CD4-positive, alpha-beta T cell treated with Interleukin-1 beta for 1 hour (primary cell): ENCODE measurements at places on chromosomes 7 and 10.
A peak's percentile ranks its signal among the peaks of the same experiment; 100 is the strongest.

- no peak for DNase-seq
Observed at GRCh38 chr10:46515793-46516192, 40.7 kb downstream of the GPRIN2 start.

- peak; percentile 26 for DNase-seq
Observed at GRCh38 chr10:17024461-17024860, 105.2 kb downstream of the CUBN start.

- DNase-seq, result no peak
Observed at GRCh38 chr7:135770139-135770710, 21.6 kb upstream of the FAM180A start.

DNA sequence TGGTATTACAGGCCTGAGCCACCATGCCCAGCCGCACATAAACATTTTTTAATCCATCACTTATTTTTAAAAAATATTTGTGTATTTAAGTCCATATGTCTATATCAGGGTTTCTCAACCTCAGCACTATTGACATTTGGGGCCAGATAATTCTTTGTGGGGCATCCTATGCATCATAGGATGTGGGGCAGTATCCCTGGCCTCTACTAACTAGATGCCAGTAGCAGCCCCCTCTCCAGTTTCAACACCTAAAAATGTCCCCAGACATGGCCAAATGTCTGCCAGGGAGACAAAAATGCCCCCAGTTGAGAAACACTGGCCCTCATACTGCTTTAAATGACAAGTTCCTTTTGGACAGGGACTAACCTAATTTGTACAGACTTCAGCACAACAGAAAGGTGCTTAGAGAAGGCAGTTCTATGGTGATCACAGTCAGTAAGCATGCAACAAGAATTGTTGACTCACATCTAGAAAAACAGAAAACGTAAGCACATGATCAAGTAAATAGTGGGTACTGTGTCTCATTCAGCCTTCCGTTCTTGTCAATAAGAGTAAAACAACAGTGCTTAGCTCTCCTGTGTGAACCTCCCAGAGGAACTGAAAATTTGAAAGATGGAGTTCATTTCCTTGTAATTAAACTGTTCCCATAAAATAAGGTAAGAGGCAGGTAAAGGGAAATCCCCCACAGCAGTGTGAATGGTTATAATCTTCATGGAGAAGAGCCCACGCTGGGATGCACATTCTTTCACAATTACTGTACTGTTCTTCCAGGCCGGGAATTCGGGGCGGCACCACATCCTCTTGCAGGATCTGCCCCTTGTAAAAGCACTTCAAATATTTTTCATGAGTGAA lies 17.3 kb upstream of the ADRB1 start:
- no peak for DNase-seq

GRCh38 chr10:11164803-11165590 lies 147.3 kb downstream of the CELF2 start:
- peak; percentile 73 for DNase-seq

DNA sequence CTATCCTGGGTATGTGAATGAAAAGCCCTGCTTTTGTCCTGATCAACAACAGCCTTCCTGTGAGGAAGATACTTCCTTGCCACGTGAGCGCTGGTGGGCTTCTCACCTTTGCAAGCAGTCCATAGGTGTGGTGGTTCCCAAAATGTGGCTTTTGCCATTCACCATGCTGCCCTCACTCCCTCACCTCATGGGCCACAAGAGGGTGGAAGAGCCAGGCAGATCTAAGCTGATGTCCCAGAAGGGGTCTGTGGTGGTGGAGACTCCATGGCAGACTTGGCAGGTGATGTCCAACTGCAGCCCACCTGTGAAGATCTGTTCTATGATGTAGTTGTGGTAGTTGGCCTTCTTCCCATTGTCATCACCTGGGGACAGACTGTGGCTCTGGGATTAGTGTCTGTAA lies 147.4 kb downstream of the BBS9 start:
- DNase-seq, result no peak

DNA sequence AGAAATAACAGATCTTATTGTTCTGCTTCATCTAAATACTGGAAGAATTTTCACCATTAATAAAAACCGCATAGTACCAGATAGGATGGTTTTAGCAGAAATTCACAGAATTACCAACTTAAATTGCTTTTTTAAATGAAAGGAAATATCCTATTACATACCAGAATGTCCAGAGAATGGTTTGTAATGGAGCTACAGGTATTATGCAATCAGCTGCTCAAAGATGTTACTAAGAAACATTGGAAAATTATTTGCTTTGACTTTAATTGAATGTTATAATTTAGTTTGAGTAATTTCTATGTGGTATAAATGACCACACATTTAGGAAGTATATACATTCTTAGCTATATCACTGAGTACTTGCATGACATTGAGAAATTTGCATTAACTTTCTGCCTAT lies 338.3 kb downstream of the ETV1 start:
- no peak for DNase-seq

DNA sequence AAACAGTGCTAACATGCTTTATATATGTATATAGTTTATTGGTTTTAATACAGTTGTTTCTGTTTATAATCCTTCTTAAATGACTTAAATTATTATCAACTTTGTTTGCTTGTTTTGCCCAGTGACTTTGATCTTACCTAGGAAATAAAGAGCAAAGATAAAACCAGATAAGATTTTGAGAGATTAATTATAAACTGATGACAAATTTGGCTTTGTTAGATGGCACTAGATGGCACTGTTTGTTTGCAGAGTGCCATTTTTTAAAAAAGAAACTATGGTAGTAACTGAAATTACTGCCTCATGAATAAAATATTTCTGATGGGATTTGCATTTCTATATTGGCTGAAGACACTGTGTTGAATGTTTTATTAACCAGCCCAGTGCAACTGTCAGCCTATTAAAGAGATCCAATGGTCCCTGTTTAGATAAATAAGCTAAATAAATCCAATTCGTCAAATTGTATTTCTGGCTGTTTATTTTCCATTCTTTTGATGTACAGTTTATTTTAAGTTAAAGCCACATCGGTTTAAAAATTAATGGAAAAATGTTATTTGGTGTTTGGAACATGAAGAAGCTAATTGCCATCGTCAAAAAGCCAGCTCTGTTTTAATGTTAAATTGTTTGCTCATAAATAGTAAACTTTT lies 28.7 kb downstream of the VTI1A start:
- peak; percentile 5 for DNase-seq

DNA sequence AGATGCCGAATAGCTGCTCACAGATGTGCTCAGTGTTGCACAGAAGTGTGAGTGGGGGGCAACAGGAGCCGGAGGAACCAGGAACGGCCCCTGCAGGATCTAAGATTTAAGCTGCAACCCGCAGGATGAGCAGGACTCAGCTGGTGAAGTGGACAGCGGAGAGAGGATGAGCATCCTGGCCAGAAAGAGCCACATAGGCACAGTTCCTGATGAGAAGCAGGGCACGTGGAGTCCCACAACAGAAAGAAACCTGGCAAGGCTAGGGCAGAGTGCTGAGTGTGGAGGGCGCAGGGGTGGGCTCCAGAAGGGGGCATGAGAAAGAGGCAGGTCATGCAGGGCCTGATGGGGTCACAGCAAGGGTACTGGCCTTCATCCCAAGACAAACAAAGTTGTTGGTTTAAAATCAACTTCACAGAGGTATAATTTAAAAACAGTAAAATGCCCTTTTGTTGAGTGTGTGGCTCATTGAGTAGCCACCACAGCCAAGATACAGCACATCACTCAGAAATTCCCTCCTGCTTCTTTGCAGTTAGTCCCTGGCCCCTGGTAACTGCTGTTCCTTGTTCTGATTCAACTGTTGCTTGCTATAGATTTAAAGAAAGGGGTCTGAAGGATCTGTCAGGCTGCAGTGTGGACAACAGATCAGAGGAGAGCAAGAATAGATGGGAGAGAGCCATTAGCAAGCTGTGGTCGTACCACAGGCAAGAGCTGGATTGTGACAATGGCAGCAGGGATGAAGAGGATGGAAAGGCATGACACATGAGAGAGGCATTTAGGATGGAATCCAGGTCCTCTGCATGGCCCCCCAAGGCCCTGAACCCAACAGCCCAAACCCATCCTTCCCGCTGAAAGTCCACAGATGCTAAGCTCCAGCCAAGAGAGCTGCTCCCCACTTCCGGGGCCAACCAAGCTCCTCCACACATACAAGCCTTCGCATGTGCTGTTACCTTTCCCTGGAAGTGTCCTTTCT lies 53.1 kb upstream of the OSBPL3 start:
- DNase-seq, result no peak

DNA sequence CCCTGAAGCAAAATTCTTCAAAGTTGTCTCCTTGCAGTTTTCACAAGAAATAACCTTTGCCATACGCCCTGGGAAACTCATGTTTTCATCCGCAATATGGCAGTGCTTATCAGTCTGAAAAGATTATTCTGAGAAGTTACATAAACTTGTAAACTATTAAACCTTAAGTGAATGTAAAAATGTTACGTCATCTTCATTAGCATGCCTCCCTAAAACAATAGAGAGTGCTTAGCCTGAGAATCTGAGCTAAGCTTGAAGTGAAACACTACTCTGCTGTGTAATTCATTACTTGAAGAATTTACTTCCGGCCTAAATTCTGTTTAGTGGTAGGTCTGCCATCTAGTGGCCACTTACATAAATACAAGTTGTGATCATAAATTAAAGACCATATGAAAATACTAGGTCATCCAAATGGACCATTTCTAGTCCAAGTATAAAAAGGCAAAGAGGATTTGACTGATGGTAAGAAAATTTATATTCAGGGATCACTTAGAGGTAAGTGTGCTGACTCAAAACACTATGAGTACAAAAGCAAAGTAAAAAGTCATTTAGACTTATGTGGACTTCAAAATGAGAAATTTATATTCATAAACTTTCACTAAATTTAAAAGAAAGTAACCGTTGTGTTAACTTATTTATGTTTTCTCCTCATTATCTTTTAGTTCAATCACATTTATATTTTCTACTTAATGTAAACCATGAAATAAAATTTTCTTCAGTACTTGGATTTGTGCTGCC lies 745.1 kb upstream of the LRRTM3 start:
- peak; percentile 48 for DNase-seq

GRCh38 chr7:8906396-8907075 lies 473.1 kb downstream of the NXPH1 start:
- no peak for DNase-seq

DNA sequence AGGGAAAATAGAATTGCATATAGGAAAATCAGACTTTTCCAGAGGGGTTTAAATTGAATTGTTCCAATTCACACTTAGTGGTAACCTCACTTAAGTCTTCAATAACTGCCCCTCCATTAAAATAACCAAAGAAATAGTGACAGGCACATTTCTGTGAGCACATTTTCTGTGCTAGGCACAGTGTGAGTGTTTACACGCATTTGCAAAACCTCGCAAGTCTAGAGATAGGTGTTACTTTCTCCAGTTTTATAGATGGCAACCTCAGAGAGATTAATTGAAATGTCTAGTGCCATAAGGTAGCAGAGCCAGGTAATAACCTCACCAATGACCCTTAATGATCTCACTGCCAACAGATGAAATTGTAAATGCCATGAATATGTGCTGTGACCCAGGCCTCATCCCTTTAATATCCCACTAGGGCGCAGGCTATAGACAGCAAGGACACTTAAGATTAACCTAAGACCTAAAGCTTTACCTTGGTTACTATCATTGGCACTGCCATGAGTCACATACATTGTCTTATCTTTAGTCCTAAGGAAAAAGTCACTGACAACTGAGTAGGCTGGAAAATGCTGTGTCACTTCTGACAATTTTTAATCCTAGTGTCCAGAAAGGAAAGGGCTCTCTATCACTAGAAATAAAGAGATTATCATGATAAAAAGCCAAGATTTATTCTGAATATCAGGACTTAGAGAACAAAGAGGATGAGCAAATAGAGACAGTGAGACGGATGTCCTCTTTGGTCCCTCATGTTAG lies 187.8 kb downstream of the PPP1R17 start:
- no peak for DNase-seq

GRCh38 chr10:129853562-129853903 lies 110.5 kb downstream of the EBF3 start:
- no peak for DNase-seq

DNA sequence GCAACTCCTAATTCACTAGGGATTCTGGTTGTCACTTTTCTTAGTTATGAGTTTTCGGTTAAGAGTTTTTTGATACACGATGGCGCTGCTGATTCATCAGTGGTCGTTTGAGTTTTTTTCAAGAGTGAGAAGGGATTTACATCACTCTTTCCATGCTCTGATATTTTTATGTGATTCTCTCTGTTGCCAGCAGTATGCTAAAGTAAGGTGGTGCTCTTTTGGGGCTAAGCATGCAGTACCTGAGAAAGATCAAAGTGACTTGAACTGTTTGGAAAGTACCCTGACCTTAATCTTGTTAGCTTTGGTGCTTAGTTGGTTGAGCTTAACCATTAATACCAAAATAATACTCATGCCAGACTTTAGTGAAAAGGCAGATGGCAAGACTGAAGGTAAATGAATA lies 28.1 kb downstream of the STAMBPL1 start:
- no peak for DNase-seq

- no peak for DNase-seq
Observed at GRCh38 chr10:47166405-47166777, 133.6 kb upstream of the GDF10 start.

GRCh38 chr7:4715410-4715776 lies 33.3 kb downstream of the FOXK1 start:
- no peak for DNase-seq

DNA sequence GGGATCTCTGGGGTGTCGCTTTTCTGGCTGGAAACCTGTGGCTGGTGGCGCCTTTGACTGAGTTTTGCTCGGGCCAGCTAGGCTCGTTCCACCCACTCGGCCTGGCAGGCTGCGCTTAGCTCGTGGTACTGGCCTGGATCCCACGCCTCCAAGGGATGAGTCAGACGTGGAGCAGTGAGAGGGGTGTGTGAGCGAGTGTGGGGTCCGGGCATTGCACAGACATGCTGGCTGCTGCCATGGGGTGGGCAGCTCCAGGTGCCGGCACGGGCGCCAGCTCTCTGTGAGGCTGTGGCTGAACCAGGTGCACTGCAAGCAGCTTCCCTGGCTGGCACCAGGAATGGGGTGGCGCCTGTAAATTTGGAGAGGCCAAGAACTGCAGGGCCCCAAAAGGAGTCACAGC lies 63.1 kb upstream of the CACNA2D1 start:
- DNase-seq, result no peak

GRCh38 chr10:79044036-79044632 lies 24.6 kb upstream of the ZMIZ1 start:
- DNase-seq, result no peak

DNA sequence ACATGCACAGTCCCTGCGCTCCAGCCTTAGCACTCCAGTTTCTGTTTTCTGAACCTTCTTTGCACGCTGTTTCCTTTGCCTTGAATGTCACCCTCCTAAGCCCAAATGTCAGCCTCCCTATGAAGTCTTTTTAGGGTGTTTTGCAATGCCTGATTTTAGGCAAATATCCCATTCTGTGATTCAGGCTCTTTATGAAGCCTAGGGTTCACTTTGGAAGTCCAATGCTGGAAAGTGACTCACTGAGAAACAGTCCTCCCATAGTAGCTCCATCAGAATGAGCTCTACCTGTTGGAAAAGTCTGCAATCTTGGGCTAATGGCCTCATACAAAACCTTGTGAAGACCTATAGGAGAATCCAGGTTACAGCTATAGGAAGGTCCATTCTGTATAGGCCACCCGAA lies 5.3 kb downstream of the LAMB4 start:
- no peak for DNase-seq
